ENCODE measurements at places on chromosomes 1 and 21.

DNA sequence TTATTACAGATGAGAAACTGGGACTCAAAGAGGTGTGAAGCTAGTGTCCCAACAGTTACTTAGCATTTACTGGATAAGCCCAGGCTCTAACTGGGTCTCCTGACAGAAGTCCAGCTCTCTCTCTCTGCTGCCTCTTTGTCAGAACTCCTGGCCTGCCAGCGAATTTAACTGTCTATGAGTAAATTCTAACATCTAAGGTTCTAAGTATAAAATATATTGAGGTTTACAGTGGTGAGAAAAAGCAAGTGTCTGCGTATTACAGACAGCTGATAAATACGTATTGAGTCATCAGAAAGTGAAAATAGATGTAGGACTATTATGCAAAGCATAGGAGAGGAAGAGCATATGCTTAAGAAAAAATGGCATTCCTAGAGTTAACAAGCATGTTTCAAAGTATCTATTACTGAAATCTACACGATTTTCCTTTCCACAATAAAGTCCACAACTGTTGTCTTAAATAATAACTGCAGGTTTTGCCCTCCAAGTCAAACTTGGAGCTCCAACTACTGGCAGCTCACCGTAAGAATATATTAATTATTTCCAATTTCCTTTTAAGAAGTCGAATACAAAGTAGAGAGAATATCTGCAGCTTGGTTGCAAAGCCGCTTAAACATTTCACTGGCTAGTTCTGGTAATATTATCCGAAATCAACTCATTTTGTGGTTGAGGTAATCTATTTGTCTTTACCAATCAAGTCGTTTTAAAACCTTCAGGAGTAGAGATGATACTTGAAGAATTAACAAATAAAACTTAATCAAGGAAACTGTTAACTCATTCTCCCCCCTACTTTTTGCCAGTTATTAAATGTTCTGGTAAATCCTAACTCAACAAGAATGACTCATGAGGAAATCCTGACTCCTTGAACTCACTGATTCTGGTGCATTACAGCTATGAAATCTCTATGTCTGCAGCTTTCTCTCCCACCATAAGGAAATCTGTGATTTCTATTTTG lies 1.4 kb upstream of the RGS2 start:
- DNase-seq, result no peak

DNA sequence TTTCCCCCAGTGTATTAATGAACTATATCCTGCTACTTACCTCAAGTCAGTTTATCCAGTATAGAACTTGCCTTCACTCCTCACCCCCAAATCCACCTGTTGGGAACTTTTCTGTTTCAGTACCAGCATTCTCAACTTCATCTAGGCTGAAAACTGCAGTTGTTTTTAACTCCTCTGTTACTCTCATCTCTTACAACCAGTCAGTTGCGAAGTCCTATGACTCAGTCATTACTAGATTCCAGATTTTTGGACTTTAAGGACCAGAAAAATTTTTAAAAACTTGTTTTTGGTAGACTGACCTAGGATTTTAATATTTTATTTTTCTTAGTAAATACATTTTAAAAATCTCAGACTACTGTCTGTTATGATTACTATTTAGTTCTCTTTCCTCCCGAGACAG lies 8.1 kb downstream of the GNAI3 start:
- no peak for DNase-seq

DNA sequence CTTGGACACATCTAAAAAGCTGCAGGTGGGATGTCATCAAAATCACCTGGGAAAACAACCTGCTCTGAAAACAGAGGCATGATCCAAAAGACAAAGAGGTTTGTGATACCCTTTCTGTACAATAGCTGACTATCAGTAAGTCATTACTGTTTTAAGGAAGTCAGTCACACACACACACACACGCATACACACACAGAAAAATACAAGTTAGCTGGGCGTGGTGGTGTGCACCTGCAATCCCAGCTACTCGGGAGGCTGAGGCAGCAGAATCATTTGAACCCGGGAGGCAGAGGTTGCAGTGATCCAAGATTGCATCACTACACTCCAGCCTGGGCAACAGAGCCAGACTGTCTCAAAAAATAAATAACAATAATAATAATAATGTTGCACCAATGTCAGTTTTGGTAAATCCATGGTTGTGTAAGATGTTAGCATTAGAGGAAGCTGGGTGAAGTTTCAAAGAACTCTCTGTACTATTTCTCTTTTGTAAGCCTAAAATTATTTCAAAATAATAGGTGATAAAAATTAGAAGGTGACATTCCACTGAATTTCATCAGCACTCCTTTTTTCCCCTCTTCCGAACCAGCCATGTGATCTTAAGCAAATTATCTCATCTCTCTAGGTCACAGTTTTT lies 9.9 kb upstream of the HLCS start:
- DNase-seq, result no peak

DNA sequence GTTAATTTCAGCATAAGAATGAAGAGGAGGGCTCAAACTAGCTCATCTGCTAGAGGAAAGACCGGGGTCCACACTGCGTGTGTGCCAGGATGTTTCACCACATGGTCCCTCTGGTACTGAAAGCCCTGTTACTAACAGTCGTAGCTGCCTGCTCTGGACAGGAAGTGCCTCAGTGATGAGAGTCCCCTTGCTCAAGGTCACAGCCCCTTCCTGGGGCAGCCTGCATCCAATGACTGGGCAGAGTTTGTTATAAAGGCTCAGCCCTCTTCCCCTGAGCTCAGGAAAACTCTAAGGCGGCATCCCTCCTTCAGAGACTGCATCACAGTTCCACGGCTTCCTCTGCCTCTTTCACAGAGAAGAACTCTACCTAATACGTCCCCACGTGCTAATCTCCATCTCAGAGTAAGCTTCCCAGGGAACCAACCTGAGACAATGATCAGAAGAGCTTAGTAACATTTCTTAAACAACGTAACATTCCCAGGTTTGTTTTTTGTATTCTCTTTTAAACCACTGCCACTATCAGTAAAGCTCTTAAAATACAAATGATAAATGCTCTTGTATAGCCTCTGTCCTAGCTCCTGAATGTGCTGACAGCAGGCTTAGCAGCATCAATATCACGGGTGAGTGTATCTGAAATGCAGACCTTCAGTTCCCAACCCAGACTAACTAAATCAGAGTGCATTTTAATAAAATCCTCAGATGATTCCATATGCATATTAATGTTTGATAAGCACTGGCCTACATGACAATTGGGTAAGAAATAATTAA lies 38.0 kb upstream of the ATP1A1 start:
- DNase-seq, result no peak

DNA sequence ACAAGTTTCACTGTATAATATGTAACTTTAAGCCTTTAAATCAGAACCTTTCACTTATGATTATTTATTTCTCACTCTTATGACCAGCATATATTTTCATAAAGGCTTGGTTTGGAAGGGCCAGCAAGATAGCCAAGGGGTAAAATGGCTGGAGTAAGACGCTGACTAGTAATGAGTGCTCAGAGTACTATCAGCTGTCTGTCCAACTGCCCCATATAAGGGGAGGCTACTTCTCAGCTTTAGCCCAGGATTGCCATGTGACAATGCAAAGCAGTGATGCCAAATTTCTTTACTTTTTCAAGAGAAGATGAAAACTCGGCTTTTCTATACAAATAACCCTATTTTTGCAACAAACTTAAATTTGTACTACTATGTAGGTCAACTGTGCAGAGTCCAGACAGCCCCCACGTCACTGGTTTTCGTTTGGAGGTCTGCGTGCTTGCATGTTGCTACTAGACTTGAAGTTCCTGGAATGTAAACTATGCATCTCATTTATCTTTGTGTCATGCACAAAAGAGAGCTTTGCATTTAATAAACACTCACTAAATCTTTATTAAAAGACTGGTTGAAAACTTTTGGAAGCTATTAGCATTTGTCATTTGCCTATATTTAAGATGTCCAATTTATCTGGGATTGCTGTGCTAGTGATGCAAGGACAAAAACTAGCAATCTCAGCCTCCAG lies 110.4 kb downstream of the TNFSF18 start:
- DNase-seq, result no peak

- no peak for DNase-seq
These were observed 45.9 kb downstream of the FAAP20 start for GRCh38 chr1:2148691-2149090.

DNA sequence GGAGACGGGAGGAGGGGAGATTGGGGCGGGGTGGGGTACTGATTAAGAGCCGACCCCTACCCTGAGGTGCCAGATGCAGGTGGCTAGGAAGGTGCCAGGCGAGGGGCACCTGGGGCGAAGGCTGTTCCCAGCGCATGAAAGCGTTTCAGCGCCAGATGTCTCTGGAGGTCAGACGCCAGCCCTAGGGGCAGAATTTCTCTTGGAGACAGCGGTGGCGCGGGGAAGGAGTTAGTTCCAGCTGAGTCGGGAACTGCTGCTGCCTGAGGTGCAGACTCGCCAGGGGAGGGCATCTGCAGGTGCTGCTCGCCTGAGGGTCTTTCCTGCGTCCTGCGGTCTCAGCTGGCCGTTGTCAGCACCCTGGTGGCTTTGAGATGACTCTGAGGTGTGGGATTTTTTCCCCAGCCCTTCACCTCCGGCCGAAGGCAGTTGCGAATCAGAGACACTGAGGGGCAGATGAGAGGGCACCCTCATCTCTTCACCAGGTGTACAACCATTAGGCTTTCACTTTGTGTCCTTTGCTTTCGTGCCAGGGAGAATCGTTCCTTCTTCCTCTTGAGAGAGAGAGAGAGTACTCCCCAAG lies 539 bp downstream of the CGN start:
- DNase-seq, result no peak

- no peak for DNase-seq
These were observed 121.2 kb downstream of the CNIH3 start for GRCh38 chr1:224737353-224737727.

GRCh38 chr1:156165083-156165482 lies 11.7 kb downstream of the SEMA4A start:
- DNase-seq, result no peak

DNA sequence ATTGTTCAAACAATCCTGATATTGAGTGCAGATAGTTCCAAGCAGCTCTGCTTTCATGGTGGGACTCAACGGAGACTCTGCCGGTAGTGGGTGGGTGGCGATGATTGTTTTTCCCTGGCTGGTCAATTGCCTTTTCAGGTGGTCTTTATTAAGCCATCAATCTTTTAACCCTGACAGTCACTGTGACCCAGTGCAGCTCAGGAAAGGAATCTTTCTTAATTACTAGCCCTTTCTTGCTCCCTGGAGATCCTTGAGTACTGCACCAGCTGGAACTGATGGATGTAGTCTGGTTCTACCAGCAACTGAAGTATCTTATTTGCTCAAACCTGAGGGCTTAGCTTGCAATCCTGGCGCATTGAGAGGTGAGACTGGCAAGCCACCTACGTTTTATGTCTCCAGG lies 196.4 kb downstream of the PLPP3 start:
- DNase-seq, result no peak

DNA sequence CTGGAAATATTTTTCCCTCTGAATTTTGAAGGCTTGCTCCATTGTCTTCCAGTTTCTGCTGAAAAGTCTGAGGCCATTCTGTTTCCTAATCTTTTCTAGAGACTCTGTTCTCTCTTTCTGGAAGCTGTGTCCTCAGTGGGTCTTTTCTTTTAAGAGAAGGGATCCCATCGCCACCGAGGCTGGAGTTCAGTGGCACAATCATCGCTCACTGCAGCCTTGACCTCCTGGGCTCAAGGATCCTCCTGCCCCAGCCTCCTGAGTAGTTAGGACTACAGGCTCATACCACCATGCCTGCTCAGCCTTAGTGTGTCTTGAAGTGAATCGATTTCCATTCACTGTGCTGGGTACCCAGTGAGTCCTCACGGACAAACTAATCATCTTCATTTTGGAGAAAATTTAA lies 9.6 kb upstream of the LRP8 start:
- no peak for DNase-seq

DNA sequence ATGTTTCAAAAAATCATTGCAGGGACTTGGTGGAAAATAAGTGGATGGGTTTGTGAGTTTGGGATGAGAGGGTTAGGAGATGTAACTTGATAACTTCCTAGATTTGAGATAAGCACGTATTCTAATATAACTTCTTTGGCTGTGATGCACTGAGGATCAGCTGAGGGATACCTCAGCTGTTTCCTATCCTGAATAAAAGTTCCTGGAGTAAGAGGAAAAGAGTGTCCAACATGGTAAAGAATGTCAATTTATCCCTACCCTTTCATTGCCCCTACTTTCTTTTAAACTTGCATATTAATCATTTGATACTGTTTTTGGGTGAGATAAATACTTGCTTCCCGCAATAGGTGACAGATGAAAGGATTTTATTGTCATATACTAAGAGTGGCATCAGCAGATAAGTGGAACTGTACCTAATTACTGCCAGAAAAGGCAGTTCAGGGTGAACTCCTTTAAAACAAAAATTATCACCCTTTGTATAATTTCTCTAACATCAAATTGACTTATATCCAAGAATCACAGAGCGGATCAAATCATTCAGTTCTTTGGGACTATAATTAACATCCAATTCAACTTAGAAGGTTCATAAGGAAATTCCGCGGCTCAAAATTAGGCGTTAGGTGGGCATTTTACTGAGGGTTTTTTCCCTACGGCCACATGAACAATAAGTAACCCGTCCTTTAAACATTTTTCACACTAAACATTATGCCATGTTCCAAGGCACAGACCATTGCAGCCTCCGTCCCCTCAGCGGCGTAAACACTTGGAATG lies 1.4 kb upstream of the SUCO start:
- DNase-seq, result no peak

- no peak for DNase-seq
These were observed 136.5 kb upstream of the GJB5 start for GRCh38 chr1:34618381-34618780.

- no peak for DNase-seq
These were observed 58.3 kb downstream of the SPSB1 start for GRCh38 chr1:9350960-9351359.

DNA sequence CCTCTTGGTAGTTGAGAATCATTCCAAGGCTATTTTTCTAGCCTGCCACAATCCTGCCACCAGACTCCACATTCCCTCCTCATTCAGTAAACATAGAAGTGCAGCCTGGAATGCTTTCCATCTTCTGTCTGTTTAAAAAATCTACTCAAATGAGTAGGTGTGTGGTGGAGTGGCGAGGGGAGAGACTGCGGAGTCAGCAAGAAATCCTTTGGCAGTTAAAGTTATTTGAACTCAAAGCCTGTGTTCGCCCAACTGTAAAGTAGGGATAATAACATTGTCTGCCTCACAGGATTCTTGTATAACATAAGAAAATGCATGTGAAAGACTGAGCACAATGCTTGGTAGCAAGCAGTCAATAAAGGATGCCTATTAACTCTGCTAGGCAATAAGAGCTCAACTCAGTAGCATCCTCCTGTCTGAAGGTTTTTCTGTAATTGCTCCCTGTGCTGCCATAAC lies 22.2 kb upstream of the DPT start:
- no peak for DNase-seq

GRCh38 chr1:52268372-52268771 lies 97.6 kb downstream of the CC2D1B start:
- no peak for DNase-seq

DNA sequence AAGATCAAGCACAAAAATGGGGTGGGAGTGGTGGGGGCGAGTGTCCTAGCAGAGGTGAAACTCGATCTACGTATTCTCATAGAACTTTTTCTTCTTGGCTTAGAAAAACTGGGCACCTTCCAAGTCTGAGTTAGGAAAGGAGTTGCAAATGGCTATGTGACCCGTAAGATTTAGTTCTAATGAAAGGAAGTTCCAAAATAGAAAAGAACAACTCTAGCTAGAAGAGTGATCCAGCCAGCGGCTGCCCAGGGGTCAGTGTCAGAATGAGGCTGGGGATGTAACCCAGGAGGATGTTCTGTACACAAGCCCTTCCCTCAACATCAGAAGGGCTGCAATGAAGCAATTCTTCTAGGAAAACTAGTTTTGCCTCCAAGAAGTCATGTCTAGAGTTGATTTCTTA lies 5.2 kb downstream of the MTARC1 start:
- no peak for DNase-seq

GRCh38 chr1:207077470-207078377 lies 10.9 kb upstream of the C4BPB start:
- no peak for DNase-seq
